ENCODE measurements at places on chromosomes 13 and 19. TPM values are rescaled to one million over a fixed set of nuclear protein-coding genes. Genes with fewer than 3 reads are reported as not detected.
A peak's percentile ranks its signal among the peaks of the same experiment; 100 is the strongest.

DNA sequence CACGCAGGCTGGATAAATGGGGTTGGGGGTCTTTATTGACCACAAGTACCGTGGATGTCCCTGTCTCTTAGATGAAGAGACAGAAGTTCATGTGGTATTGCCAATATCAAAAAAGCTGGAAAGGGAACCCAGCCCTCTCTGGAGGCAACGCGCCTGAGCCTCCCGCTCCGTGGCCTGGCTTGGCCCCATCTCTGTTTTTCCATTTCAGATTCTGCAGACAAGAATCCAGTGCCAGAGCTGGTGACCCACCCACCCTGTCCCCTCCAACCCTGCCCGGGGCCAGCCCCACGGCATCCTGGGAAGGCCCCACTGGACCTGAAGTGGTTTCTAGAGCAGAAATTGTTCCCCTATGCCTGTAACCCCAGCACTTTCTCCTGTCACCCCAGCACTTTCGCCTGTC, 57.7 kb downstream of the PTPRS start:
- H3K4me1 ChIP-seq: no peaks in the 10 kb centered on the region
- no peak overlapping the region for H3K4me3 ChIP-seq
- H3K27ac ChIP-seq: no peak overlapping the region
- H3K27me3 ChIP-seq: no peaks in the 10 kb centered on the region
- peaks cover 8% of the 10 kb centered on the region for H3K36me3 ChIP-seq

DNA sequence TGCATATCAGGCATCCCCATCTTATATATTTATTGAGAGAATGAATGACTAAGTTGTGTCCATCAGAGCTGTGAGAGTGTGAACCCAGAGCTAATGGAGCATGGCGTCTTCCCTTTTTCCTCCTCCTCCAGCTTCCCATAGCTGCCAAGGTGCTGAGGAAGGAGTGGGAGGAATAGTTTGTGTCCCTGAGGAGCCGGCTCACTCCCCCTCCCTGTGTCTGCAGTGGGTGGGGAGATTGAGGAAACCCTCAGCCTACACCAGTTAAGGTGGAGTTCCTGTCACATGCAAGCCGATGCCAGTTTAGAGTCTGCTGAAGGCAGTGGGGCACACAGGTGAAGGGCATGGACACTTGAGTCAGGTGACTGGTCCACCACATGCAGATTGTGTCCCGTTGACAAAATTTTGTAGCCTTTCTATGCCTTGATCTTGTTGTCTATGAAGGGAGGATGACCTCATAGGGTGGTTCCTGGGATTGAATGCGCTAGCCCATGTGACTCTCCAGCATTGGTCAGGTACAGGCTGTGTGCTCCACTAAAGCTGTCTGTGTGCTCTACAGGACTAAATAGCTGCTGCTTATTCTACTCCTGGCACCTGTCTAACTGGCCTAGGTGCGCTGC, 47.6 kb upstream of the GPI start:
- H3K27me3 ChIP-seq: no peaks in the 10 kb centered on the region
- H3K4me3 ChIP-seq: no peak overlapping the region
- H3K4me1 ChIP-seq: peaks cover 24% of the 10 kb centered on the region
- peaks cover 11% of the 10 kb centered on the region for H3K36me3 ChIP-seq
- peak overlapping the region; percentile 79 for H3K27ac ChIP-seq
- DNase-seq: peak; percentile 51

DNA sequence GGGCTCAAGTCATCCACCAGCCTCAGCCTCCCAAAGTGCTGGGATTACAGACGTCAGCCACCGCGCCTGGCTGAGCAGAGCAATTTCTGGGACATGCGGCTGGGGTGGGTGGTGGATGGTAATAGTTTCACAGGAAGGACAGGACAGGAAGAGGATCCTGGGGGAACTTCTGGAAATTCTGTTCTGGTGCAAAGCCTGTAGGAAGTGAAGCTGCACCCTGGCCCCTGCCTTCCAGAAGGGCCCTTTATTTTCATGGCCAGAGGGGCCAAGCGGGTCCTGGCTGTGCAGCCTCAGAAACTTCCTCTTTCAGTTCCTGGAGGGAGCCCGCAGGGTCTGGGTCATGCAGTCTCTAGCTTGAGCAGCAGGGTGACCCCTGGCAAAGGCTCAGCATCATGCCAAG, 15.7 kb downstream of the FEM1A start:
- H3K36me3 ChIP-seq: no peaks in the 10 kb centered on the region
- H3K4me3 ChIP-seq: no peak overlapping the region
- no peak overlapping the region for H3K27ac ChIP-seq
- no peaks in the 10 kb centered on the region for H3K4me1 ChIP-seq
- DNase-seq: no peak
- H3K27me3 ChIP-seq: no peaks in the 10 kb centered on the region

DNA sequence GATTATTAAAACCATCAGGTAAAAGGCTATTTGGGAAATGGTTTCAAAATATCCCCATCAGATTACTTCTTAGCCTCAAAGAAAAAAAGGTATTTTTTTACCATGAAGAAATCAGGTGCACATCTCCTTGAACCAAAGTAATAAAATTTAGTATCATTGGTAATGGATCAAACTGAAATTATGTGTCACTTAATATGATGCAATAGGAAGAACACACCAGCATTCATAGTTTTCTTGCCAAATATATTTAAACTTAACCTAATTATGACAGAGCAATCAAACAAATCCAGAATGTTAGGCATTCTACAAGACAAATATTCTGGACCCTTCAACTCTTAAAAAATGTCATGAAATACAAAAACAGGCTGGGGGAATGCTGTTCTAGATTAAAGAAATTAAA, 4.1 kb upstream of the ZNF420 start:
- H3K27ac ChIP-seq: no peak overlapping the region
- H3K27me3 ChIP-seq: no peaks in the 10 kb centered on the region
- no peak overlapping the region for H3K4me3 ChIP-seq
- no peaks in the 10 kb centered on the region for H3K36me3 ChIP-seq

DNA sequence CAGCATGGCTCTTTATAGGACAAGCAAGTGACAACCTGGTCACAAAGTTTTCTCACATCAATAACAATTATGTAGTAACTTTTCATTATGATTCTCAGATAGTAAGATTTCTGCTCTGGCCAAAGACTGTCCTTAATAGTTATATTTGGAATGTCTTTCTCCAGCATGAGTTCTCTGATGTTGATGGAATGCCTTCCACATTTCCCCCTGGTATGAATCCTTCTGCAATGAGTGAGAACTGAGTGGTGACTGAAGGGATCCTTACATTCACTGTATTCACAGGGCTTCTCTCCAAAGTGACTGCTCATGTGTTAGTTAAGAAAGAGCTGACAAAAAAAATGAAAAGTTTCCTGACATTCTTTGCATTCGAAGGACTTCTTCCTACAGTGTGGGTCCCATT, 13.2 kb downstream of the ZNF550 start:
- H3K27ac ChIP-seq: no peak overlapping the region
- H3K4me1 ChIP-seq: no peaks in the 10 kb centered on the region
- no peak for DNase-seq
- H3K4me3 ChIP-seq: no peak overlapping the region
- no peaks in the 10 kb centered on the region for H3K27me3 ChIP-seq

- no peaks in the 10 kb centered on the region for H3K4me1 ChIP-seq
- no peak for DNase-seq
- no peaks in the 10 kb centered on the region for H3K36me3 ChIP-seq
- H3K27ac ChIP-seq: no peak overlapping the region
- H3K4me3 ChIP-seq: no peak overlapping the region
These were observed 1069.5 kb downstream of the DIAPH3 start for GRCh38 chr13:59094181-59094580.

- no peaks in the 10 kb centered on the region for H3K27me3 ChIP-seq
- no peak overlapping the region for H3K27ac ChIP-seq
- no peaks in the 10 kb centered on the region for H3K36me3 ChIP-seq
- no peak overlapping the region for H3K4me3 ChIP-seq
- DNase-seq: peak; percentile 19
These were observed 5.8 kb upstream of the ERCC2 start for GRCh38 chr19:45376045-45376724.

DNA sequence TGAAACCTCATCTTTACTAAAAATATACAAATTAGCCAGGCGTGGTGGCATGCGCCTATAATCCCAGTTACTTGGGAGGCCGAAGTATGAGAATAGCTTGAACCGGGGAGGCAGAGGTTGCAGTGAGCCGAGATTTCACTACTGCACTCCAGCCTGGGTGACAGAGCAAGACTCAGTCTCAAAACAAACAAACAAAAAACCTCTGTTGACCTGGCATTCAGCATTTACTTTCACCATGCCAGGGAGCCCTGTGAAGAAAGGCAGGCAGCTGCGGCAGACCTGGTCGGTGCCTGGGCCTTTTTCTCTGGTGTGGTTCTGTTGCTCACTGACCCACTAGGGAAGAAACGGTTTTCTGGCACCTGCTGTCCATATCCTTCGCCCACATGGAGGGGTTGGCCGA, 49.8 kb downstream of the DNM2 start:
- H3K27ac ChIP-seq: no peak overlapping the region
- H3K27me3 ChIP-seq: no peaks in the 10 kb centered on the region
- DNase-seq: no peak
- peaks cover 61% of the 10 kb centered on the region for H3K4me1 ChIP-seq

- H3K4me3 ChIP-seq: no peak overlapping the region
- no peaks in the 10 kb centered on the region for H3K4me1 ChIP-seq
- H3K27me3 ChIP-seq: no peaks in the 10 kb centered on the region
- no peak for DNase-seq
- no peaks in the 10 kb centered on the region for H3K36me3 ChIP-seq
- no peak overlapping the region for H3K27ac ChIP-seq
These were observed 7.9 kb upstream of the FBXL3 start for GRCh38 chr13:77034881-77035280.

- no peak overlapping the region for H3K27ac ChIP-seq
- H3K4me1 ChIP-seq: peaks cover 16% of the 10 kb centered on the region
- peak overlapping the region; percentile 6 for H3K4me3 ChIP-seq
- peaks cover 38% of the 10 kb centered on the region for H3K36me3 ChIP-seq
- no peaks in the 10 kb centered on the region for H3K27me3 ChIP-seq
These were observed 8.7 kb downstream of the SIRT6 start for GRCh38 chr19:4173479-4174212.

DNA sequence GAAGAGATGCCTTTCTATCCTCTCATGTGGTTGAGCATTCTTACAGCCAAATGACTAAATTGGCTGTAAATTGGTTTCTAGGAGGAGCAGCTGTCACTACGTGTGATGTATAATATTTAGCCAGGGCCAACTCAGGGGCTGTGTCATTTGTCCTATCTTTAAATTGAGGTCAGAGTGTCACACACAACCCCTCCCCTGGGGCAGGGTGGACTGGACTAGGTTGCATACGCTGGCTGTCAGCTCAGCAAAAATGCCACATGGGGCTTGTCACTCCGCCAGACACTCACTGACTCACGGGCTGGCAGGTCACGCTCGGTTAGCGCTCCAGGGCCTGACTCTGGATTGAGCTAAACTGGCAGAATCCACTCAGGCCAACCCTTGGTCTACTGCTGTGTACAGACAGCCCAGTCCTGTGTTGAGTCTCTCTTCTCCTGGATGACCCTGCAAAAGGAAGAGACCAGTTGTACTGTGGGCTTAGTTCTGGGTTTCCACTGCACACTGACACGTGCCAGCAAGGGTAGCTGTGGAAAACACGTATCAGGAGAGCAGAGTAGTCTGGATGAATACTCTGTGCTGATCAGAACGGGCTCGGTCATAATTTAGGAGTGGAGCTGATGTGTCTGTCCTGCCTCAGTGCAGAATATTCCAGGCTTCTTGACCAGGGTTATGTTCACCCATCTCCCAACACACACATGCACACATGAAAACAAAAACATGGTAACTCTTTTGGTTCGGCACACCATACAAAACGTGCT, 29.1 kb downstream of the SHISA2 start:
- H3K27me3 ChIP-seq: no peaks in the 10 kb centered on the region
- H3K4me3 ChIP-seq: no peak overlapping the region
- no peaks in the 10 kb centered on the region for H3K36me3 ChIP-seq

GRCh38 chr13:110850006-110850405, 64.9 kb downstream of the ANKRD10 start:
- no peak overlapping the region for H3K27ac ChIP-seq
- H3K4me3 ChIP-seq: no peak overlapping the region
- H3K27me3 ChIP-seq: peaks cover 4% of the 10 kb centered on the region
- DNase-seq: no peak
- H3K4me1 ChIP-seq: no peaks in the 10 kb centered on the region
- no peaks in the 10 kb centered on the region for H3K36me3 ChIP-seq

- H3K27ac ChIP-seq: no peak overlapping the region
- H3K27me3 ChIP-seq: no peaks in the 10 kb centered on the region
- no peaks in the 10 kb centered on the region for H3K4me1 ChIP-seq
- H3K36me3 ChIP-seq: no peaks in the 10 kb centered on the region
- no peak overlapping the region for H3K4me3 ChIP-seq
These were observed 144.4 kb downstream of the MAB21L1 start for GRCh38 chr13:35332134-35332533.

DNA sequence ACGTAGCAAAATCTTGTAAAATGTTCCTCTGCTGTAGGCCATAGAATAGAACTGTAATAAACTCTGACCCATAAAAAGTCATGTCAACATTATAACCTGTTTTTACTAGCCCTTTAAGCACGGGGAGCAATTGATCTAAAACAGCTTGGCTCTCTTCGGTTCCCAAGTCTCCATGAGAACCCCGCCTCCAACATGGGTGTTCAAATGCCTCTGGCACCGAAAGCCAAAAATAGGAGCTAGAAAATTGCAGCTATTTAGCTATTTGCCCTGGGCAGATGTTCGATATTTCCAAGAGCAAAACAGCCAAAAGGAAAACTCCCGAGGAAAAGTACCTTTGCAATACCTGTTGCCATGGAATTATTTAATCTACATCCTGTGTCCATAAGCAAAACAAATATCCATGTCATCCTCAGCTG, 563.1 kb downstream of the EFNB2 start:
- peak overlapping the region; percentile 21 for H3K27ac ChIP-seq
- H3K36me3 ChIP-seq: no peaks in the 10 kb centered on the region
- no peaks in the 10 kb centered on the region for H3K27me3 ChIP-seq
- DNase-seq: peak; percentile 26
- peaks cover 17% of the 10 kb centered on the region for H3K4me1 ChIP-seq

- peak within 1 kb of the TSS; percentile 85 for H3K27ac ChIP-seq
- peak within 1 kb of the TSS; percentile 89 for H3K4me3 ChIP-seq
- H3K27me3 ChIP-seq: no peaks in the 10 kb centered on the region
- H3K4me1 ChIP-seq: peaks cover 4% of the 10 kb centered on the region
- DNase-seq: peak; percentile 83
- no peaks in the 10 kb centered on the region for H3K36me3 ChIP-seq
These were observed at the start of gene AKAP11 for GRCh38 chr13:42272115-42272803. Gene AKAP11 (plus strand): TSS chr13:42272152. CDS start chr13:42286349, 14,197 bp downstream.

DNA sequence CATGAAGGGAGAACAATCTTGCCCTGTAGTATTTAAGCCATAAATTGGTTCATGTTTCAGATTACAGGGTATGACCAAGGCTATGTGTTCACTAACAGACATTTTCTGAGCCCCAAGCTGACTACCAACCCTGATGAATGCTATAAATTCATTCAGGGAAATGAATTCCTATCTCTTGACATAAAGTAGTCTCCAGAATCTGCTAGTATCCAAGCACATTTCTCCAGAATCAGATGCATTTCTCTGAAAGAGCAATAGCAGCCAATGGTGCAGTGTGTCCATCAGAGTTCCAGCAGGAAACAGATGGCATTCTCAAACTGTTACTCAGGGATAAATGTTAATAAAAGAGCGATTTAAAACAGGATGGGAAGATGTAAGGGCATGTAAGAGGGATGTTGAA, 226.4 kb downstream of the COG6 start:
- no peak overlapping the region for H3K27ac ChIP-seq
- no peak overlapping the region for H3K4me3 ChIP-seq

GRCh38 chr13:75161804-75162203, 320.2 kb downstream of the TBC1D4 start:
- no peak for DNase-seq
- no peak overlapping the region for H3K4me3 ChIP-seq
- H3K27me3 ChIP-seq: no peaks in the 10 kb centered on the region
- no peak overlapping the region for H3K27ac ChIP-seq
- no peaks in the 10 kb centered on the region for H3K36me3 ChIP-seq

Gene ZNF540
- polyA plus RNA-seq: 5.2 TPM

Gene NAXD
- 37.0 TPM for polyA plus RNA-seq

Gene SEMA6B
- 3.3 TPM for polyA plus RNA-seq

Gene ZNF284
- polyA plus RNA-seq: 5.0 TPM

Gene LGALS7
- 5.6 TPM for polyA plus RNA-seq

Gene KCTD15
- 28.1 TPM for polyA plus RNA-seq

Gene CSNK1G2
- polyA plus RNA-seq: 56.9 TPM

Measured in large intestine (tissue), 12 donors.